ENCODE measurements at places on chromosomes 2 and 18.

DNA sequence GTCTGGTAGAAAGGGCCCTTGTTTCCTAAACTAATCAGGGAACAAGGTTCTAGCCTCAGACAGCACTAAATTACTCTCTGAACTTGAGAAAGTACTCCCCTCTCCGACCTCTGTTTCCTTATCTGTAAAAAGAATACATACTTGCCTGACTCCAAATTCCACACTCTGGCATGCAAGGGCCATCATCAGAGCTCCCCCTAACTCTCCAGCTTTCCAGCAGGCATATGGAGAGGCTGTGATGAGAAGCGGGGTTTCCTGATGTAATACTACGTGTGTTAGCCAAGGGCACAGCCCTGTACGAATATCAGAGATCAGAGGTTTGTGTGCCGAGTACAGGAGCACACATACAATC lies 1.8 kb upstream of the EVA1A start:
- DNase-seq = no peak

GRCh38 chr2:153557714-153558113 lies 79.2 kb upstream of the RPRM start:
- no peak for DNase-seq

- DNase-seq = no peak
Measured at GRCh38 chr18:25819746-25820363, 270.6 kb downstream of the SS18 start.

DNA sequence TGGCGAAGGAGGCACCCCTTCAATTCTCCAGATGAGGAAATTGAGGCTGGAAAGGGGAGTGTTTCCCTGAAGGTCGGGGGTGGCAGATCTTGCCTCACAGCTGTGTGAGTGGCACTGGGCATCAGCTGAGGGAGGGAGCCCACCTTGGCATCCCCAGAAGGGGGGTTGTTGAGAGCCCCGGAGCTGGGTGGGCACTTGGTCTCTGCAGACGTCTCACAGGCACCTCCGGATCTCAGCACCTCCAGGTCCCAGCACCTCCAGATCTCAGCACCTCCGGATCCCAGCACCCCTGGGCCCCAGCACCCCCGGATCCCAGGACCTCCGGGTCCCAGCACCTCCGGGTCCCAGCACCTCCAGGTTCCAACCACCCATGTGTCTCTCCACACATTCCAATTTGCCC lies 137.9 kb downstream of the NFATC1 start:
- no peak for DNase-seq

DNA sequence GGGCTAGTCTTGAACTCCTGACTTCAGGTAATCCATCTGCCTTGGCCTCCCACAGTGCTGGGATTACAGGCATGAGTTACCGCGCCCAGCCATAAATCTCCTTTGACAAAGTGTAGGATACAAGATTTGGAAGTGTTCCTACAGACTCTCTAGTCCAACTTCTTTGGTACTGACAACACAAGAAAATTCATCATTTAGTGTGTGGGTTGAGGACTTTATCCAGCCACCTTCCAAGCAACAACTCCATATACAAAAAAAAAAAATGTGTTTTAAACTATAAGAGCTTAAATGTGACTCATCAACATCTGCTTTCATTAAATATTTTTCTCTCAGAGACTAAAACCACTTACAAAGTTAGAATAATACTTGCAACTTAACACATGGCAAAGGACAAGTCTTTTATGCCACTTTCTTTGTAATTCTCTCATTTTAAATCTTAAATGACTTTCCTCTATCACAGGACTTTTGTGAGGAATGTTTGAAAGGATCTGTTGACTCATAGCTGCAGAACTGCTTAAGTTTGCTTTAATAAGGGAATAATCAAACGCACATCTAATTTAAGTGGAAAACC lies 46.2 kb upstream of the ITGAV start:
- DNase-seq = no peak

DNA sequence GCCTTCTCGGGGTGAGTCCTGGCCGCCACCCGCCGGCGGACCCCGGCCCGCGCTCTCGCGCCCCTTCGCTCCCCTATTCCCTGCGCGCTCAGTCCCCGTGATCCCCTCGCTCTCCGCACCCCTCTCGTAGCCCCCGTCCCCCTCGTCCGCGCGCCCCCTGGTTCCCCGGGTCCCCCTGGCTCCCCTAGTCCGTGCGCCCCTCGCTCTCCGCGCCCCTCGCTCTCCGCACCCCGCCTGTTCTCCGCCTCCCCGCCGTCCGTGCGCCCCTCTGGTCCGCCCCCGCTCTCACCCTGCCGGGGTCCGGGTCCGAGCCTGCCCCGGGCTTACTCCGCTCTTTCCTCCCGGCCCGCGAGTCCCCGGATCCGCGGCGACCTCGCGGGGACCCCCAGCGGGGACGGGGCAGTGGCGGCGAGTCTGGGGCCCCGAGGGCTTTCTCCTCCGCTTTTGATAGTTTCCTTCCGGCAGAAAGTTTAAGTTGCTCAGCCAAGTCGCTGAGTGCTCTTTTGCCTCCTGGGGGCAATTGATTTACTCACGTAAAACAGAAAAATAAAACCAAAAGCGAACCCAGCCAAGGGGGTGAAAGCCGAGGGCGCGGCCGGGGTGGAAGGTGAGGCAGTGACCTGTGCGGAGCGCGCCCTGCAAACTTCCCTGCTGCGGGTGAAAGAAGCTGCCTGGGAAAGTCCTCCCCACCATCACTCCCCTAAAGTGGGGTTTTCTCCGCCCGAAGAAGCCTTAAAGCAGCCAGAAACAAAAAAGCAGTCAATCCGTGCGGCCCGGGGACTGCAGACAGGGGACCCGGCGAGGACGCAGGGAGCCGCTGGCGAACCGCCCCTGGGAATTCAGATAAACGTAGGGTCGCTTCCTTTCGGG lies 568 bp downstream of the RAB31 start:
- peak; percentile 35 for DNase-seq

DNA sequence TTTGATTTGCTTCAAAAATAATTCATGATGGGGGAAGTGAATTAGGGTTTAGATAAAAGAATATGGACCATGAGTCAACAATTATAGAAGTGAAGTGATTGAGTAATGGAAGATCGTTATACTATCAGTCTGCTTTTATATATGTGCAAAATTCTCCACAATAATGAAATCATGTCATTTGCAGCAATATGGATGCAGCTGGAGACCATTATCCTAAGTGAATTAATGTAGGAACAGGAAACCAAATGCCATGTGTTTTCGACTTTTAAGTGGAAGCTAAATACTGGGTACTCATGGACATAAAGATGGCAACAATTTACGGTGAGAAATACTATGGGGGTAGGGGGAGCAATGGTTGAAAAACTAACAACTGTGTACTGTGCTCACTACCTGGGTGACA lies 144.7 kb upstream of the SRD5A2 start:
- DNase-seq = no peak

Data from KBM-7 (cell line).